M059J (cell line): ENCODE measurements at places on chromosomes 1 and 21.

GRCh38 chr1:203359010-203359571 lies 8.2 kb upstream of the FMOD start:
- no peak for DNase-seq

DNA sequence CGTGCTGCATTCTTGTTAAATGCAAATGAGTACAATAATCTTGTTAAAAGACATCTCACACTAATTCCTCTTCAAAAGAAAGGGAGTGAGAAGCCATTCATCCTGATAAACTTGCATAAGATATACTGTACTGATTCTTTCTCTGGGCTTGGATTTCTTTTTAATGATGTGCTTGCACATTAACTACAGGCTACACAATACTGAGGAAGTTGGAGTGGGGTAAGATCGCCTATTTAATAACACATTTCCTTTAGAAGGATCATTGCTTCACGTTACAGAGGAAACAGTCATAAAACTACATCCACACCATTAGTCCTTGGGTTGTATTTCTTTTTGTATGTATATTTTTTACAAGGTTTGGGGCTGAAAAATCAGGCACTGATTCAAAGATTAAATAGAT lies 36.6 kb downstream of the NRIP1 start:
- DNase-seq: no peak

DNA sequence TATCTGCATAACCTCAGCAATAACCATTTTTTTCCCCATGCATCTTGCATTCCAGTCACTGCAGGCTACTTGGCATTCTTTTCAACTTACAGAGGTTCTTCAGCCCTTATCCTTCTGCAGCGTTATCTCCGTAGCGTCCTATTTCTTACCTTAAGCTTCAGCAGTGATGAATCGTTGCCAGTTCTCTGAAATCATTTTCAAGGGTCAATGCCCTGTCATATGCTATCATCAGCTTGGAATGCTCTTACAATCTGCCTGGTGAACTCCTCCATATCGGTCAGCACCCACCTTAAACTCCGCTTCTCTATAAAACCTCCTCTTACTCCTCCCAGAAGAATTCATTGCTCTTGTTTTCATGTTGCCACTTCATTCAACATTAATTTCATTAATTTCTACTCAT lies 105.1 kb upstream of the DPH5 start:
- DNase-seq: peak; percentile 91

GRCh38 chr1:2894381-2895041 lies 93.0 kb upstream of the TTC34 start:
- no peak for DNase-seq

DNA sequence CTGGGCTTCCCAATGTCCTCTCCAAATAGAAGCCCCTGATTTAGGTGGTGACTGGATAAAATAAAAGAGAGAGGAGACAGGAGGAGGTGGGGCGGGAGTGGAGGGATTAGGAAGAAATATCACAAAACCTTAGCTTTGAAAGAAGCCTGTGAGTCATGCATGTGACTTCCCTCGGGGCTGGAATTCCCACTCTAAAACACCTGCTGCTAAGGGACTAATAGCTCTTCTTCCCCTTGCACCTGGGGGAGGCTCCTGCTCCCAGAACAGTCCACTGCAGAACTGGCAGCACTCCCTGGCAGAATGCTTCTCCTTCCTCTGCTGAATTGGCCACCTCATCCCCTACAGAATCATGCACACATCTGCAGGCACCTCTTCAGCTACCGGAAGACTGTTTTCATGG lies 207.2 kb downstream of the ATG4C start:
- no peak for DNase-seq

DNA sequence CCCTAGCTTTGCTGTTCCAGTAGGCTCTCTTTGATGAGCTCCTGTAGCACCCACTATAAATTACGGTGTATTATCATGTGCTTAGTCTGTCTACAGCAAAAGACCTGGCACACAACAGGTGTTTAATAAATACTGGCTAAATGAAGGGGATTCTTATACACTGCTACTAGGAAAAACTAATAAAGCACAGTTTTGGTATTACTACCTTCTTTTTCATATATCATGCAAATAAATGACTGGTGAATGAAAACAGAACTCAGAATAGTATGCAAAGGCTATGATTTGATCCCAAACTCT lies 26.4 kb downstream of the WDR26 start:
- DNase-seq: no peak

GRCh38 chr1:27383039-27383605 lies at the start of gene CD164L2:
Gene CD164L2, minus strand, starts transcription at chr1:27383333. Its CDS starts 94 bp downstream, at chr1:27383239.
- no peak for DNase-seq

DNA sequence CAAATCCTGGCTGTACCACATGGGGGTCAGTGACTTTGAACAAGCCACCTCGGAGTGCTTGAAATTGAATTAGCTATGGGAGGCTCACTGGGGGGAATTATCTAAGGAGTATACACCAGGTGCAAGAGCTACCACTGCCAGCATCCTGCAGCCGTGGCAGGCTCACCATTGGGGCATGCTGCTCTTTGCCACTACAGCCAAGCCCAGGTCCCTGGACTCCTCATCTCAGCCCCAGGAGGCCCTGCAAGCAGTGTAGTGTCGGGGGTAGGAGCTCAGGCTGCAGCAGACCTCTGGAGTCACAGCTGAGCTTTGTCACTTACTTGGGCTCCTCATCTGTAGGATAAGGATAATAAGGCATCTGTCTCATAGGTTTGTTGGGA lies 35.3 kb downstream of the ACOT11 start:
- DNase-seq: no peak

DNA sequence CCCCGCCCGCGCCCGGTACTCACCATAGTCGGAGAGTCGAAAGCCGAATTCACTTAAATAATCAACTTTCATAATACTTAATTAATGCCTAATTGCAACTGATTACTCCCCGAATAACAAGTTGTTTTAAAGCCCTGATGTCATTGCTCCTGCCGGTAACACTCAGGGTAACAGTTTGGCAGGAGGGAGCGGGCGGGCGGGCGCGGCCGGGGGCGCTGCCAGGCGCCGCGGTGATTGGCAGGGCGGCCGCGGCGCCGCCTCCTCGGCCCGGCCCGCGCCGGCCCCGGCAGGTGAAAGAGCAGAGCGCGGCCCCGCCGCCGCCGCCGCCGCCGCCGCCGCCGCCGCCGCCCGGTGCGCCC lies 102.2 kb downstream of the CASZ1 start:
- DNase-seq: peak; percentile 53

DNA sequence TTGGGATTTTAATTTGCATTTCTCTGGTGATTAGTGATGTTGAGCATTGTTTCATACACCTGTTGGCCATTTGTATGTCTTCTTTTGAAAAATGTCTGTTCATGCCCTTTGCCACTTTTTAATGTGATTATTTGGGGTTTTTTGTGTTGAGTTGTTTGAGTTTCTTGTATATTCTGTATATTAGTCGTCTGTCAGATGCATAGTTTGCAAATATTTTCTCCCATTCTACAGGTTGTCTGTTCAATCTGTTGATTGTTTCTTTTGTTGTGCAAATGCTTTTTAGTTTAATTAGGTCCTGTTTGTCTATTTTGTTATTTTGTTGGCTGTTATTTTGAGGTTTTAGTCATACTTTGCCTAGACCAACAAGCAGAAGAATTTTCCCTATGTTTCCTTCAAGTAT lies 164.0 kb upstream of the CXADR start:
- no peak for DNase-seq

DNA sequence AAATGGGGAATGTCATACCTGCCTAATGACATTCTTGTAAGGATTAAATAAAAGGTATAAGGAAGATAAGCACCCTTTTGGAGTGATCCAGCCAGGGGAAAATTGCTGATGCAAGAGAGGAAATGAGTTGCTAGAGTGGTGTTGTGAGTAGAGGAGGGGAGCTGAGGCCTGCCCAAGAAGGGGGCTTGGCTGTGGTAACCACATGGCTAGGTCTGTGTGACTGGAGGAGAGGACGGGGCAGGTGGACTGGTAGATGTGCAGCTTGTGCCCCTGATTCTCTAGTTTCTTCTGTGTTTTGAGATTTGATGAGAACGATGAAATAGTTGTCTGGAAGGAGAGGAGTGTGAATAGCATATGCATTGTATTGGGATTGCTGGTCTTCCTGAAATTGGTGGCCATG lies 6.6 kb downstream of the TXLNA start:
- no peak for DNase-seq

- DNase-seq: peak; percentile 21
These were observed 43.7 kb upstream of the IVNS1ABP start for GRCh38 chr1:185360714-185361113.

- DNase-seq: no peak
These were observed 2.8 kb downstream of the SKI start for GRCh38 chr1:2230781-2231531.
